Renal pelvis (tissue), 12 donors: ENCODE measurements at places on chromosomes 6 and 20.

DNA sequence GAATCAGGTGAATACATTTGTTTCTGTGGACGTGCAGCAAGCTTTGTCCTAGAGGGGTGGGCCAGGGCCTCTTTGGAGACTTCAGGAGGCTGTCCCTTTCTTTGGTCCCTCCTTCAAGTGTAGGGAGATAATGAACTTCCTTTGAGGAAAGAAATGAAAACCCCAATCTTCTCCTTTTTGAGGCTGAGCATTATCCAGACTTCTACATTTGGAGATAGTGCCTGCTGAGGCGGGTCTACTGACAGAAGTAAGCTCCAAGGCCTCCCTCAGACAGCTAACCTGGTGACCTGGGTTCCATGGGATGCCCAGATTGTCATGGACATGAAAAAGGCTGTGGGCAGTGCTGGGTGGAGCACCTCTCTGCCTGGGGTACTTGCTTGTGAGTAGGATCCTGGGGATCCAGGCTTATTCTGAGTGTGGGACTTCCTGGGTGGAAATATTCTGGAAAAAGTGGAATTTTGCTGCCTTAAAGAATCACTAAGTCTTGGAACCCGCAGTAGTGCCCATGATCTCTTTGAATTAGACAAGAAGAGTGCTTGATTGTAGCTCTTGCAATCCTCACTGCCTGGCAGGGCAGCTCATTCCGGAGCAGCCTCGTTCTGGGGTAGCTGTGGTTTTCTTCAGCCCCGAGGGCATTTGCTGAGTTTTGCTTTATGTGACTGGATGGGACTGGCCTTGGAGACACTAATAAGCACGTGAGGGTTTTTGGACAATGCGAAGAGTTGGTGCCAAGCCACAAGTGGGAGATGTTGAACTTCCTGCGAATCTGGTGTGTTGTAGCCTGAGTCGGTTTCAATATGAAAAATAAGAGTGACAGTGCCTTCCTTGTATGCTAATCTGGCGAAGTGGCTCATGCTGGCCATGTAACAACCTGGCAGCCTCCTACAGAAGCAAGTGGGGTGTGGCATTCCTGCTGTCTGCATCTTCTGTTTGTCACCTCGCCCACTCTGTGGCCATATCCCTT is 28.1 kb downstream of the SNRNP48 start:
- DNase-seq, result no peak

GRCh38 chr20:11247046-11248010 is 573.5 kb upstream of the JAG1 start:
- no peak for DNase-seq

DNA sequence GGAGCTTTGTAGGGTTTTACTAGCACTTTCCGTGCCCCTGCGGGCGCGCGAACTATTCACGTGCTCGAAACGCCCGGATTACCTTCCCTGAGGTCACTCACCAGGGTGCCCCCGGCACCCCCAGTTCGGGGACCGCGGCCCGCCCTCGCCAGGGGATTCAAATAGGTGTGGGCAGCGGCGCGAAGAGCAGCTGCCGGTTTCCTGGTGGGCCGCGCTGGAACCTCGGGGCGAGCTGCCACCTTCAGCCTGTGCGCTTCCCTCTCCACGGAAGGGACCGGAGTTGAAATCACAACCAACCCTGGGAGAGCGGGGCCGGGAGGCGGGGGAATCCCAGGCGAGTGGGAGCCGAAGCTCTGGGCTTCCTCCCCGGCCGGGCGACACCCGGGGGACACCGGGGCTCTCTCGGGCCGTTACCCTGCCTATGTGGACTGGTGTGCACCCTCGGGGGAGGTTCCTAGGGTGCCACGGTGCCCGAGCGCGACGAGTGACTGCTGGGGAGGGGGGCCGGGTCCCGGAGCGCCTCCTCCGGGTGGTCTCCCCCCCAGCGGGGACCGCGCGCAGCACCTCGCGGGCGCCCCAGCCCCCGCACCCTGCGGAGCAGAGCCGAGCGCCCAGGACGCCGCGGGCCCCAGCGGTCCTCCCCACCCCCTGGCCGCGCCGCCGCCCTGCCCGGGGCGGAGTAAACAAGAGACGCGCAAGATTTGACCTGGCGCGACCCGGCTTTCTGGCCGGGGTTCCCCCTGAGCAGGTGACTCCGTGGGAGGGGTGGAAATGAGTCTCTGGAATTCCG is 2.1 kb upstream of the HIVEP2 start:
- DNase-seq, result peak; percentile 85

DNA sequence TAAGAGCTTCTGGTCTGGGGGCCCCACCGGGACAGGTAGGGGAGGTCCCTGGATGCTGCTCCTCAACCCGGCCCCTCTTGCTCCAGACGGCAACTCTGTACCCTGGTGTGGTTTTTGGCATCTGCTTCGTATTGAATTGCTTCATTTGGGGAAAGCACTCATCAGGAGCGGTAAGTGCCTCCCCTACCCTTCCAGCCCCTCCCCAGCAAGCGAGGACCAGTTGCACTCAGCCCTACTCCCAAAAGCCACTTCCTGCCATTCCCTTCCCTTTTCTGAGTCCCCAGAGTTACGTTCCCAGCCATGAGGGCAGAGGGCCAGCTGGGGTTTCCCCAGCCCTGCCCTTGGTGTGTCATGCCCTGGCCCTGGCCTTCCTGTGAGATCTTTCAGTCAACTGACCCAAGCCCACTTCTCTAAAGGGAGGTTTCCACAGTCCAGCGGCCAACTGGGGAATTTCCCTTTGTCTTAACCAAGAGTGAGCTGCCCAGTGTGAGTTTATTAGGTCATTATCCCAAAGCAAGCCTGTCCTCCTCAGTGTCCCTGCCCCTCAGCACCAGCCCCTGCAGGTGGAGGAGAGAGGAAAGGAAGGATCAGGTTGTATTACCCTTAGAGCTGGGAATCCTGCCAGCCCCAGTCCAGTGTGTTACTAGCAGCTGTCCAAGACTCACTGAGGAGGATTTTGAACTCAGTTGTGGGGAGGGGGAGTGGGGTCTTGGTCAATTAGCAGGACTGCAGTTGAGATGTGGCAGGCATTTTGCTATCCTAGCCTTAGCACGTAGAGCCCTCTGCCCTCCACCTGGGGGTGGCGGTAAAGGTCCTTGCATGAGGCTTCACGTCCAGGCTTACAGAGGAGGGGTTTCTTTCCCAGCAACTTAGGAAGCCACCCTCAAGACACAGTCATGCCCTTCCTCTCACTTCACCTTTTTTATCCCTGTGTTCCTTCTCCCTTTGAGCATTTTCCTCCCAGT is 45.8 kb downstream of the TM9SF4 start:
- peak; percentile 74 for DNase-seq

GRCh38 chr6:79296211-79296610 is 61.7 kb upstream of the HMGN3 start:
- no peak for DNase-seq

GRCh38 chr6:11923621-11924020 is 88.5 kb upstream of the HIVEP1 start:
- no peak for DNase-seq

DNA sequence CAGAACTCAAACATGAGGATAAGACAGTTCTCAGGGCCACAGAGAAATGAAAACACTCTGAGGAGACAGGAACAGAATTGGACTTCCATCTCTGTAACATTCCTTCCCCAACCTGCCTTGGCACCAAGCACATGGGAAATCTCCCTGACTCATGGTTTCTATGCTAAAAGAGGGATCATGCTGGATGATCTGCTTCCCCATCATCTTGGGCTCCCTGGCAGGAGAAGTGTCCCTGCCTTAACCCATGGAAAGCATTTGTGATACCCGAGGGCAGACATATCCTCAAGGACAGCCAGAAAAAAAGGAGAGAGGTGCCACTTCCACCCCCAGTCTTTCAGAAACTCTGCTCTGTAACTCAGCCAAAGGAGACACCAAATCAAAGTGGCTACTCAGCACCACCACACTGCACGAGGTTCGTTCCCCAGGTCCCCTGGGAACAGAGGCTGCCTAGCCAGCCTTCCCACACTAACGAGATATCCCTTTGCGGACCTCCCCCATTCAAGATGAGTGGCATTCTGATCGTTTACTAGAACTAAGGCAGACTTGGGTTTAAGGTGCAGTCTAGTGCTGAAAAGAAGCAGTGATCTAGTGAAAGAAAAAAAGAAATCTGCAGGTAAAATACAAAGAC is 34.8 kb downstream of the BLOC1S5 start:
- DNase-seq, result no peak

- DNase-seq, result no peak
These were observed 43.7 kb upstream of the TBC1D7 start for GRCh38 chr6:13372076-13372475.

GRCh38 chr20:43442282-43442880 is 15.3 kb upstream of the SRSF6 start:
- peak; percentile 20 for DNase-seq

GRCh38 chr6:11754625-11755271 is 23.9 kb downstream of the ADTRP start:
- DNase-seq, result no peak

- peak; percentile 28 for DNase-seq
These were observed 20.2 kb upstream of the HLA-DOA start for GRCh38 chr6:33029328-33030184.

GRCh38 chr6:2589171-2589661 is 161.5 kb downstream of the MYLK4 start:
- DNase-seq, result no peak

GRCh38 chr6:142816031-142816430 is 128.9 kb downstream of the HIVEP2 start:
- DNase-seq, result peak; percentile 38

GRCh38 chr6:152248980-152249379 is 388.2 kb downstream of the SYNE1 start:
- no peak for DNase-seq

- no peak for DNase-seq
These were observed 129.5 kb upstream of the GGTLC1 start for GRCh38 chr20:24118034-24118433.

DNA sequence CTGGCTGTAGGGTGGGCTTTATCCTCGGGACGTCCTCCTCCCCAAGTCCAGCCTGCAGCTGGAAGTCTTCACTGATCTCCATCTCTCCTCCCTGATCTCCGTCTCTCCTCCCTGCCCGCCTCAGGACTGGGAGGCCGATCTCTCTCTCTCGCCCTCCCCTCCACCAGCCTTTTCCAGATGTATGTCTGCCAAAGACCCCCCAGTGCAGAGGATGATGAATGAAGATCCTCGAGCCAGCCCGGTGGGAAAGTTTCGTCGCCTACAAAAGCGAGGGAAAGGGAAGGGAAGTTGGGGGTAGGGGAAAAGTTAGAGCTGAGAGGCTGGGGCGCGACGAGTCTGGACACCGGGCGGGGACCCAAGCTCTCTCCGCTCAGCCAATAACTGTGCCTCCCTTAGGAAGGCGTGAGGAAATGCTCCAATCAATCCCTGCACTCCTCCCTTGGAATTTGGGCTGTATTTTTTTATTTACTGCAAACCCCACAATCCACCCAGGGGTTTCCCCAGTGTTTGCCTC is 595 bp upstream of the SRF start:
- peak; percentile 89 for DNase-seq

DNA sequence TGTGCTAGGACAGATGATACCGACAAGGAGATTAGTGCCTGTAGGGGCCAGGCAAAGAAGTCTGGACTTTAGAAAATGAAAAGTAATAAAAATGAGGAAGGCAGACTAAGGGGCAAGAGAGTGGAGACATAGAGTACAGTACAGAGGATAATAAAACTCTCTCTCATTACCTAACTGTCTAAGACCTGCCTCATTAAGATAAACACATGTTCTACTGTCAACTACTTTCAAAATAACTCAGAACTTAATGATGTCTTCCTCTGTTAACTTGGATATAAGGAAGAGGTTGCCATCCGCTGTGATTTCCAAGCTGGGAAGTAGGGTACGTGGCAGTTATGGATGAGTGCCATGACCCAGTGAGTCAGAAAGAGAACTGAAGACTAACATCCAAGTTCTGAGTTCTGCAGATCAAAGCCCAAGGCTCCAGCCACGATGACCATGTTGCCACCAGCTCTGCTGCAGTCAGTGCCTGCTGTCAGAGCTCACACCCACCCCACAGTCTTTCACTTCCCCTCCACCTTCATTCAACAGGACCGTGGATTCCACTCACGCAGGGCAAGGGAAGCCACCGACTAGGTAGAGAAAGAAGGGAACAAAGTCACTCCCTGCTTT is 81.8 kb downstream of the KIF16B start:
- DNase-seq, result no peak

DNA sequence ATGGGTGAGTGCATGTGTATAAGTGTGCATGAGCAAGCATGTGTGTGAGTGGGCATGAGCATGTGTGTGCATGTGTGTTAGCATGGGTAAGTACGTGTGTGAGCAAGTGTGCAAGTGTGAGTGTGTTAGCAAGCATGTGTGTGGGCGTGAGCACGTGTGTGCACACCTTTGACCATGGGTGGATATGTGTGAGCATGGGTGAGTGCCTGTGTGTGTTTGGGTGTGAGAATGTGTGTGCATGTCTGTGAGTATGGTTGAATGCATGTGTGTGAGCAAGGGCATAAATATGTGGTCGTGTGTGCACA is 84.6 kb downstream of the DLL1 start:
- DNase-seq, result no peak

GRCh38 chr6:163533443-163533842 is 118.9 kb downstream of the QKI start:
- DNase-seq, result no peak

DNA sequence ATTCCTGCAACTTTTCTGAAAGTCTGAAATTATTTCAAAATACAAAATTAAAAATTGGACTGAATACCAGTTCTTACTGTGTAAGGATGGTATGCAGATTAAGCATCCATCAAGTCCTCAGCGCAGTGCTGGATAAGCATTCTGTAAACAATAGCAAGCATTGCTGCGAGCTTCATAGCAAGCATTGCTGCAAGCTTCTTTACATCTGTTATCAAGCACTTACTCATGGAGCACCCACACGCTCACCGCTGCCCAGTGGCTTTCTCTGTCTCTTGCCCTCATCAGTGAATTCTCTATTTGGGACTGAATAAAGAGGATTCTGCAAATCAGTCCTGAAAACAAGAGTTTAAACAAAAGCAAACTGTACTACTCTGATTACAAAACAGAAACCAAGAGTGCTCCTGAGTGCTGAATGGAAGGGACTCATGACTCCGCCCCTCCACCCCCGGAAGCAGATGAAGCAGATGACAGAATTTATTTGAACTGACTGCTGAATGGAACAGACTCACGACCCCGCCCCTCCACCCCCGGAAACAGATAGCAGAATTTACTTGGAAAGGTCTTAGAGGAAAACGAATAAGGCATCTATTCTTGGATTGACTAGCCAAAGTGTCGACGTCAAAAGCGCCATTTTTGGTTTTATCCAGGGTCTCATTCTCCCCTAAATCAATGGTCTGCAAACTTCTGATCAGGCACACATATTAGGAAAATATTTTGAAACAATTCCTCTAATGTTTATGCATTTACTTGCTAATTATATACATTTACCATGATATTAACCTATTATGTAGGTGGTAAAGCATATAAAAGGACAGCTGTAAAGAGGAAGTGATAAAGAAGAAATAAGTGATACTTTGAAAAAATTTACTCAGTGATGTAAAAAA is 22.1 kb upstream of the EYA2 start:
- DNase-seq, result no peak

DNA sequence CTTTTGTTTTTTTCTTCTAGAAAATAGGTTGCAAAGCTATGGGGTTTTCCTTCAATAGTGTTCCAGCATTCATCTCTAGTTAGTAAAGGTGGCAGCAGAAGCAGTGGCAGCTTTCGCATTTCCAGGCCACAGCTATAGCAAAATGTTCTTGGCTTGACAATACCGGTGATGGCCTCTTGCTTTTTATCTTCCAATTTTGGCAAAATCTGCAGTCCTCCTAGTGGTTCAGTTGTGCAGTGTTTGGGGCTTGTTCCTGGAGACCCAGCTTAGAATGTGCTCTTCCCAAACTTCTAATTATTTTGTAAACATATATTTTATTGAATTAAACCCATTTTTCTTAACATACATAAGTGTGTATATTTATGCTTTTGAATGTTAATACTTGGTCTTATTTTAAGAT is 370.6 kb upstream of the MAN1A1 start:
- no peak for DNase-seq

GRCh38 chr6:29619578-29620160 is 13.3 kb downstream of the GABBR1 start:
- no peak for DNase-seq

GRCh38 chr6:4892785-4893485 is 110.9 kb downstream of the RPP40 start:
- no peak for DNase-seq
